ENCODE measurements at places on chromosomes 13 and 19.
A peak's percentile ranks its signal among the peaks of the same experiment; 100 is the strongest.

GRCh38 chr19:38759590-38760003 is 13.7 kb downstream of the LGALS7 start:
- DNase-seq, result no peak

DNA sequence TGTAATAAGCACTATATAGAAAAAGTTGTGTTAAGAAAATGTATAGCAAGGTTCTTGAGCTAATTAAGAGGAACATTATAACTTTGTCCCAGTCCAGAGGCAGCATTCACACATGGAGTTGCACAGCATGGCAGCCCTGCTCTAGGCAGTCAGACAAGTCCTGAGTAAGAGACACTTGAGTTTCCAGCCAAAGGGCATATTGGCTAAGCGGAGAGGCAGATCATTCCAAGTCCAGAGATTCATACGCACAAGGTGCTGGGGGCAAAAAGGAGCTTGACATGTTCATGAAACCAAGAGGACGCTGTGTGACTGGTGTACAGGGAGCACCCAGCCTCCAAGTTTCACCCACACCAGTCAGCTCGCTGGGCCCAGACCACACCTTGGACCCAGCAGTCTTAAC is 232.6 kb upstream of the IPO5 start:
- no peak for DNase-seq

GRCh38 chr19:4140237-4140711 is 13.2 kb upstream of the CREB3L3 start:
- peak; percentile 75 for DNase-seq

GRCh38 chr13:80133631-80134261 is 207.2 kb downstream of the SPRY2 start:
- no peak for DNase-seq

DNA sequence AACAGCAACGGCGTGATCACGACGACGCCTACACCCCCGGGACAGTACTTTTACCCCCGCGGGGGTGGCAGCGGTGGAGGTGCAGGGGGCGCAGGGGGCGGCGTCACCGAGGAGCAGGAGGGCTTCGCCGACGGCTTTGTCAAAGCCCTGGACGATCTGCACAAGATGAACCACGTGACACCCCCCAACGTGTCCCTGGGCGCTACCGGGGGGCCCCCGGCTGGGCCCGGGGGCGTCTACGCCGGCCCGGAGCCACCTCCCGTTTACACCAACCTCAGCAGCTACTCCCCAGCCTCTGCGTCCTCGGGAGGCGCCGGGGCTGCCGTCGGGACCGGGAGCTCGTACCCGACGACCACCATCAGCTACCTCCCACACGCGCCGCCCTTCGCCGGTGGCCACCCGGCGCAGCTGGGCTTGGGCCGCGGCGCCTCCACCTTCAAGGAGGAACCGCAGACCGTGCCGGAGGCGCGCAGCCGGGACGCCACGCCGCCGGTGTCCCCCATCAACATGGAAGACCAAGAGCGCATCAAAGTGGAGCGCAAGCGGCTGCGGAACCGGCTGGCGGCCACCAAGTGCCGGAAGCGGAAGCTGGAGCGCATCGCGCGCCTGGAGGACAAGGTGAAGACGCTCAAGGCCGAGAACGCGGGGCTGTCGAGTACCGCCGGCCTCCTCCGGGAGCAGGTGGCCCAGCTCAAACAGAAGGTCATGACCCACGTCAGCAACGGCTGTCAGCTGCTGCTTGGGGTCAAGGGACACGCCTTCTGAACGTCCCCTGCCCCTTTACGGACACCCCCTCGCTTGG is 966 bp downstream of the JUNB start:
- DNase-seq, result peak; percentile 73

DNA sequence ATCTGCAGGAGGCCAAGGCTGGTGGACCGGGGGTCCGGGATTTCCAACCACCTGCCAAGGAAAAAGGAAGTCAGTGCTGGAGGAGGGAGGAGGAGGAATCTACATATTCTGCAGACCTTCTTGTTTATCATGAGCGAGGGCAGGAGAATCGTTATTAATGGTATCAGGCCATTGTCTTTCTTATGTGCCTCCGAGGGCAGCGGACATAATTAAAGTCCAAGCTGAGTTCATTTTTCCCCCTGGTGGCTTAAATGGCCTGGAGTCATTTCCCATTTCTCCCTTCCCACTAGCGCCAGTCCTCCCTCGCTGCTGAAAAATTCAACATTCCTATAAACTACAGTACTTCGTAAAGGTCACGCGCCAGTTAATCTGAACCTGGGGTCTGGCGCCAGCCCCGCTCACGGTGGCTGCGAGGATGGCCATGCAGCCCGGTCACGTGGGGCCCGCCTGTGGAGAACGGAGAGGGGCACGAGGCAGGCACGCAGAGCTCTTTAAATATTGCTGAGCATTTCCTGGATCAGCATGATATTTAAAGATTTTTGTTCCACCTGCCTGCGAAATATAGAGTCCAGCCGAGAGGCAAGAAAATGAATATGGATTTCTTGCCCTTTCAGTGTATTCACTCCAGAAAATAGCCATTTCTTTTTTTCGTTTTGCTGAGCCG is 85.2 kb upstream of the PCDH8 start:
- DNase-seq, result no peak

GRCh38 chr13:82597747-82598146 is 1284.5 kb downstream of the SLITRK1 start:
- DNase-seq, result no peak

DNA sequence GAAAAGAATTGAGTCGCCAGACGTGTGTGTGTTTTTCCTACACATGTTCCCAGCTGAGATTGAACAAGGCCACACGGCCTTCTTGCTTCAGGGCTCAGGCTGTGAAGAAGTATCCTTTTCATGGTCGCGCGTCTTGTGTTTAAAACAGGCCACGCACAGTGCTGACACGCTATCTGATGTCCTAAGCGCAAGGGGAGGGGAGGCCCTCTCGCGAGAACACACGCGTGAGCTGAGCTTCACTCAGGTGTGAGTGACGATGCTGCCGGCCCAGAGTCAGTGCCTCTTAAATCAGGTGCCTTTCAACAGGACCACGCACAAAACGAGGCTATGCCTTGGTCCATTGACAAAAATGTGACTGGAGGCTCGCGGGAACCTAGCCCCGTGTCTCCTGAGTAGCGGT is 103.7 kb downstream of the TEX29 start:
- DNase-seq, result no peak

- DNase-seq, result no peak
Observed at GRCh38 chr13:102878481-102878880, 32.6 kb downstream of the ERCC5 start.

GRCh38 chr13:37348916-37349643 is 243.6 kb upstream of the CSNK1A1L start:
- DNase-seq, result no peak

DNA sequence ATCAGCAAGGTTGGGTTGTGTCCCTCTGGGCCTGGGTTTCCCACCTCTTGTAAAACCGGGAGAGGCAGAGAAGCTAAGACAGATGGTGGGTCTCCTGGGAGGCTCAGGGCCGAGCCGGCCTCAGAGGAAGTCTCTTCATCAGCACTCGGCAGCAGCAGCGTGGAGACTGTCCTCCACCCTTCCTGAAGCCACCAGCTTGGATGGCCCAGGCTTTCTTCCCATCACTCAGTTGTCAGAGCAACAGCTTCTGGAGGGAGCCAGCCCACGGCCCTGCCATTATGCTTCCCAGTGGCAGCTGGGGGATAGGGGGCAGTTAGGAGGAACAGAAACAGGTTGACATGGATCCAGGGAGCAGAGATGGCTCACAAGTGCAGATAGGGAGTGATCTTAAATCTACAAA is 191.0 kb downstream of the KATNAL1 start:
- no peak for DNase-seq

DNA sequence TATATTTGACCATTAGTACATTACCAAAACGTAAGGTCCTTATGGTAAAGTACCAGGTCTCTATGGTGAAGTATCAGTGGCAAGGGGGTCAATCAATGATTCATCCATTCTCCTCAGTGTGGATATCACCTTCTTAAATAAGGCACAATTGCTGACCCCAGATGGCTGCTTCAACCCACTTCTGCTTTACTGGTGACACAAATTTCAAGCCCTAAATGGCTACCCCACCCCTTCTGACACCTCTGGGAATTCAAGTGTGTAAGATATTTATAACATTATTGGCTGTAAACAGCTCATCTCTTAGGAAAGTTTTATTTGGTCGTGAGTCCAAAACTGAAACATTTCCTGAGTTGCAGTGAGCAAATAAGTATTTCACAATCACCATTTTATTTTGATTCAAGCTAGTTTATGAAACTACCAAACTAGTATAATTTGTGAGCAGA is 7.9 kb upstream of the WBP4 start:
- DNase-seq, result no peak

All from T47D (cell line).